ENCODE measurements at places on chromosomes 16 and 17. TPM values are rescaled to one million over a fixed set of nuclear protein-coding genes. Genes with fewer than 3 reads are reported as not detected.

DNA sequence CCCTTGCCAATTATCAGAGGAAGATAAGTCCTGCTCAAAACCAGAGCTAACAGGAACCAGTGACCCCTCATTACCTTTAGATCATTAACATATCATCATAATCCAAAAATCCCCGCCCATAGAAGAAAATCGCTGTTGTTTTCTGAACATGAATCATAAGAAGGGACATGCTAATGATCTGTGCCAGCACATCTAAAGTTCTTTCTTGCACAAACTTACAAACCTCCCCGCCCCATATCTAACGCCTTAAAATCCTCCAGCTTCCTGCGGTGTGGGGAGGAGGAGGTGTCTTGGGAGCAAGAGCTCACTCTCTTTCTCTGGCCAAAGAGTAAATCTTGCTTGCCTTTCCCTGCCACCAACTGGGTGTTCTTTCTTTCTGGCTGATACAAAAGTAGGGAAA, 78.3 kb downstream of the IRX3 start:
- no peaks in the 10 kb centered on the region for H3K4me1 ChIP-seq
- no peak overlapping the region for H3K4me3 ChIP-seq
- H3K27me3 ChIP-seq, result no peaks in the 10 kb centered on the region

DNA sequence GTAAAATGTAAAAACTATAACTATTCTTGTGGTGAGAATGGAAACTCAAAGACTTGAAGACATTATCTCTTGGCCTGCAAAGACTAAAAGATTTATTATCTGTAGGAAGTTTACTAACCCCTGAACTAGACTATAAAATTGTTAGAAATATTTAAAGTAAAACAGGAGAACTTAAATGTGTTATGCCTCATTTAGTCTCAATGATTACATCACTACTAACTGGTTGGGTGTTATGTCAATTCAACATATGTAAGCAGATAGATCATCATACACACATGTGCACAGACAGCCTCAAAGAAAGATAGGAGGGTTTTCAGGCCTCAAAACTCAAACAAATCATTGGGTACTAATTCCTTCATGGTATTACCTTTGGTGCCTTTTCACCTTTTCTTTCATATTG, 7.6 kb downstream of the STX8 start:
- peaks cover 26% of the 10 kb centered on the region for H3K36me3 ChIP-seq
- no peaks in the 10 kb centered on the region for H3K27me3 ChIP-seq
- no peak for DNase-seq
- no peak overlapping the region for H3K4me3 ChIP-seq

GRCh38 chr16:27248036-27248435, 20.5 kb downstream of the NSMCE1 start:
- no peaks in the 10 kb centered on the region for H3K27me3 ChIP-seq
- H3K4me3 ChIP-seq, result no peak overlapping the region
- no peak for DNase-seq

- no peak overlapping the region for H3K27ac ChIP-seq
- H3K36me3 ChIP-seq, result peaks cover 10% of the 10 kb centered on the region
- peaks cover 5% of the 10 kb centered on the region for H3K27me3 ChIP-seq
Measured at GRCh38 chr16:81807767-81808358, 28.8 kb downstream of the PLCG2 start.

- no peaks in the 10 kb centered on the region for H3K4me1 ChIP-seq
- no peak for DNase-seq
- no peak overlapping the region for H3K4me3 ChIP-seq
- no peaks in the 10 kb centered on the region for H3K27me3 ChIP-seq
Measured at GRCh38 chr16:54201200-54201599, 85.4 kb downstream of the IRX3 start.

ABCA10 gene
- total RNA-seq, result 0.32 TPM

- H3K27ac ChIP-seq, result no peak overlapping the region
- no peaks in the 10 kb centered on the region for H3K4me1 ChIP-seq
- no peaks in the 10 kb centered on the region for H3K27me3 ChIP-seq
- H3K4me3 ChIP-seq, result no peak overlapping the region
- no peaks in the 10 kb centered on the region for H3K36me3 ChIP-seq
- DNase-seq, result no peak
Measured at GRCh38 chr16:51968749-51969148, 578.2 kb downstream of the TOX3 start.

CIITA gene
- total RNA-seq, result 23.6 TPM

- no peak for DNase-seq
- peaks cover 33% of the 10 kb centered on the region for H3K4me1 ChIP-seq
- peak overlapping the region; percentile 87 for H3K4me3 ChIP-seq
- peak overlapping the region; percentile 88 for H3K27ac ChIP-seq
Measured at GRCh38 chr16:1781254-1781653, 1.1 kb downstream of the SPSB3 start.

DNA sequence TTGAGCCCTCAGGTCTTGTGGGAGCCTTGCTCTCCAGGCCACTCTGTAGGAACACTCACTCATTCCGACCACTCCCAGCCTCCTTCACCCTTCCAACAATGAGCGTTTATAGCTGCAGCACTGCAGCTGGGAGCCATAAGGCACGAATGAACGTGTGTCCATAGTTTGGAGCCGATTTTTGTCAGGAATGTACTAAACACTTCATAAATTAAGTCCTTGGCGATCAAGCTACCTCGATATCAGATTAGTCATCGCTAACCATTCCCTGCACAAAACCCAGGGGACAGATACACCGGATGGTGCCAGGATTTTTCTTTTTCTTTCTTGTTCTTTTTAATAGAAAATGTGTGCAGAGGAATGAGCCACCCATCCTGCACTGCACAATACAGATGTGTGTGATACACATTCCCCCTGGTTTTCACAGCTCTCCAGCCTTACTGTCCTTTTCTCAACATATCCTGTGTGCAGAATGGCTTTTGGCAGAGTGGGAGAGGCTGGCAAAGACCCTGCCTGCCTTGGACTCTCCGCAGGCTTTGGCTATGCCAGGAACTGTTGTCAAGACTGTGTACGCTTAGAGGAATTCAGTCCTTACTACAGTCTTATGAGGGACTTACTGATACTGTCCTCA, 68.4 kb upstream of the ELAC2 start:
- no peak overlapping the region for H3K27ac ChIP-seq
- DNase-seq, result no peak
- H3K4me3 ChIP-seq, result no peak overlapping the region

ODAD4 gene
- 0.89 TPM for total RNA-seq

KRT12 gene
- not detected for total RNA-seq

BCO1 gene
- total RNA-seq, result not detected

GRCh38 chr17:8822401-8823035, 23.4 kb upstream of the MFSD6L start:
- DNase-seq, result no peak
- H3K27me3 ChIP-seq, result no peaks in the 10 kb centered on the region
- H3K4me3 ChIP-seq, result no peak overlapping the region

- no peaks in the 10 kb centered on the region for H3K27me3 ChIP-seq
- no peak for DNase-seq
- H3K4me3 ChIP-seq, result no peak overlapping the region
- H3K4me1 ChIP-seq, result no peaks in the 10 kb centered on the region
- H3K27ac ChIP-seq, result no peak overlapping the region
Measured at GRCh38 chr17:79574108-79574507, 36.7 kb downstream of the RBFOX3 start.

TCAP gene
- total RNA-seq, result 1.8 TPM

DNA sequence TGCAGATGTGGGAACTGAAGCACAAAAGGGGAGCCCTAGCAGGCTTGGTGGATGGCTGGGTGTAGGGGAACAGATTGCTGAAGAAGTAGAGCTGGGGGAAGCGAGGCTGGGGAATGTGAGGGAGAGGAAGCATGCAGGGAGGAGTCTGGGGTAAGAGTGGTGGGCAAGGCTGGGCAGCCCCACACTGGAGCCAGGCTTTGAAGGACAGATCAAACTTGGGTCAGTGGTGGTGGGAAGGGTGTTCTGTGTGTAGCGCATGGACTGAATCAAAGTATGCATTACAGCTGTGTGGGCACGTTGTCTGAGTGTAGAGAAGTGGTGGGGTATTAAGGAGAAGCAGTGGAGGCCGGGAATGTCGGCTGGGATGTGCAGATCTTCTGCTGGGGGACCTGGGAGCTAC, 116.0 kb downstream of the CYLD start:
- H3K36me3 ChIP-seq, result no peaks in the 10 kb centered on the region
- H3K27ac ChIP-seq, result no peak overlapping the region
- no peak overlapping the region for H3K4me3 ChIP-seq
- peak; percentile 9 for DNase-seq

DNA sequence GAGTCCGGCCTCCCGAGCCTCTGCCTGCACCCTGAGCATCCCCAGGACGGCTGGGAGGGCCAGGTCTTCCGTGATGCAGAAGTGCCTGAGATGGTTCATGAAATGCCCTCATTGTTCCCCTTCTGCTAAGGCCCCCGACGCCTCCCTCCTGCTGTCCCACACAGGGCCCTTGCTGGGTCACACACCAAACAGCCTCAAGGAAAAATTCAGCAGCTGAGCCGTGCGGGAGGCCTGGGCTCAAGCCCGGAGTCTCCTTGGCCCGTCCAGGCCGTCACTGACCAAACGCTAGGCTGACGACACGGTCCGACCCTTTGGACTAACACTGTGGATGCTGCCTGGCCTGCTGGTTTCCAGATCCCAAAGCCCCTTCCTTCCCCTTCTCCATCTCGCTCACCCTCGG, 90.2 kb downstream of the RTN4RL1 start:
- H3K4me3 ChIP-seq, result no peak overlapping the region
- H3K27me3 ChIP-seq, result no peaks in the 10 kb centered on the region
- H3K27ac ChIP-seq, result no peak overlapping the region
- no peak for DNase-seq
- no peaks in the 10 kb centered on the region for H3K36me3 ChIP-seq

SLC47A2 gene
- not detected for total RNA-seq

HP gene
- total RNA-seq, result not detected

DNA sequence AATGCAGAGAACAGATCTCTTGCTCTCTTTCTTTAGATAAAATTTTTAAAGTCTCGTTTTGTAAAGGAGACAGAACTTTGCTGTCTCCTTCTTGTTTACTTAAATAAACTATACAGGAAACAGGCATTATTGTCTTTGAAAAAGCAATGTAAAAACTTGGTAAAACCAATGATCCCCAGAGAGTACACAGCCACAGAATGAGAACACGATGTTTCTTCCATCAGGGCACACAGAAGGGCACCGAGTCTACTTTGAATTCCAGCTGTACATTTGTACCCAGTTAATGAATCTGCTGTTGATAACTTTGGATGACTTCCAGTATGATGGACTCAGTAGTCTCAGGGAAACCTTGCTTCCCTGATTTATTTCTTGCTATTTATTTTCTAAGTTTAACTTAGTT, 8.1 kb upstream of the TMEM100 start:
- no peak overlapping the region for H3K27ac ChIP-seq
- no peaks in the 10 kb centered on the region for H3K36me3 ChIP-seq
- DNase-seq, result no peak
- peaks cover 24% of the 10 kb centered on the region for H3K27me3 ChIP-seq
- H3K4me1 ChIP-seq, result peaks cover 4% of the 10 kb centered on the region
- no peak overlapping the region for H3K4me3 ChIP-seq

DNA sequence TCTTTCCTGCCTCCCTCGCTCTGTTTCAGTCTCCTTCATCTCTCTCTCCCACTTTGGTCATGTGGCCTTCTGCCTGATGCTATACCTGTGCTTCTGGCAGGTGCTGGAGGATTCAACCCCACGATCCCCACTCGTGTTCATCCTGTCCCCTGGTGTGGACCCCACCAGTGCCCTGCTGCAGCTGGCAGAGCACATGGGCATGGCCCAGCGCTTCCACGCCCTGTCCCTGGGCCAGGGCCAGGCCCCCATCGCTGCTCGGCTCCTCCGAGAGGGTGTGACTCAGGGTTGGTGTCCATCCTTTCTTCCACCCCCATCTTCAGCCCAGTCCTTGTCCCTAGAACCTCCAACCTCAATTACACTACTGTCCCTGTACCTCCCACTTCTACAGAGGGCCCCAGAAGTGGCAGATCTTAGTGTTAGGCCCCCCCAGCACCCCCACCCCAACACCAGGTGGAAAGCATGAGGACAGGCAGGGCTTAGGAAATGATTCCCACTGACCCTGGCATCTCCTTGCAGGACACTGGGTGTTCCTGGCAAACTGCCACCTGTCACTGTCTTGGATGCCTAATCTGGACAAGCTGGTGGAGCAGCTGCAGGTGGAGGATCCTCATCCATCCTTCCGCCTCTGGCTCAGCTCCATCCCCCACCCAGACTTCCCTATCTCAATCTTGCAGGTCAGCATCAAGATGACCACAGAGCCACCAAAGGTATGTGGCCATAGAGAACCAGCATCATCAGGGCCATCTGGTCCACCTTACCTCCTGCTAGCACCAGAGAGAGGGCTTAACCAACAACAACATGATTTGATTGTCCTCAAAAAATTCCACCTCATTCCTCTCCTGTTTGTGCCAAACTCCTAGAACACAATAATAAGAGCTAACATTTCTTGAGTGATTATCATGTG, 9.7 kb upstream of the KDM6B start:
- peaks cover 12% of the 10 kb centered on the region for H3K27me3 ChIP-seq
- no peak overlapping the region for H3K27ac ChIP-seq
- no peak for DNase-seq
- H3K36me3 ChIP-seq, result no peaks in the 10 kb centered on the region
- no peaks in the 10 kb centered on the region for H3K4me1 ChIP-seq
- H3K4me3 ChIP-seq, result no peak overlapping the region

GRCh38 chr17:27846042-27846655, 45.8 kb upstream of the NOS2 start:
- H3K4me1 ChIP-seq, result peaks cover 36% of the 10 kb centered on the region
- H3K4me3 ChIP-seq, result peak overlapping the region; percentile 64
- H3K27me3 ChIP-seq, result peaks cover 5% of the 10 kb centered on the region
- peaks cover 8% of the 10 kb centered on the region for H3K36me3 ChIP-seq
- peak overlapping the region; percentile 74 for H3K27ac ChIP-seq

GRCh38 chr17:46771561-46772474, 46.7 kb downstream of the WNT3 start:
- H3K36me3 ChIP-seq, result no peaks in the 10 kb centered on the region
- H3K4me1 ChIP-seq, result peaks cover 29% of the 10 kb centered on the region
- peak overlapping the region; percentile 75 for H3K4me3 ChIP-seq
- no peak overlapping the region for H3K27ac ChIP-seq
- DNase-seq, result no peak

HOXB3 gene
- total RNA-seq, result 10.3 TPM

RMI2 gene
- total RNA-seq, result 65.6 TPM

Data from activated CD8-positive, alpha-beta T cell treated with anti-CD3 and anti-CD28 coated beads, Interleukin-2, amount 10 ng/mL, durations not matched to agents 7 days and 5 days (primary cell).